ENCODE measurements at places on chromosomes 4 and X.

DNA sequence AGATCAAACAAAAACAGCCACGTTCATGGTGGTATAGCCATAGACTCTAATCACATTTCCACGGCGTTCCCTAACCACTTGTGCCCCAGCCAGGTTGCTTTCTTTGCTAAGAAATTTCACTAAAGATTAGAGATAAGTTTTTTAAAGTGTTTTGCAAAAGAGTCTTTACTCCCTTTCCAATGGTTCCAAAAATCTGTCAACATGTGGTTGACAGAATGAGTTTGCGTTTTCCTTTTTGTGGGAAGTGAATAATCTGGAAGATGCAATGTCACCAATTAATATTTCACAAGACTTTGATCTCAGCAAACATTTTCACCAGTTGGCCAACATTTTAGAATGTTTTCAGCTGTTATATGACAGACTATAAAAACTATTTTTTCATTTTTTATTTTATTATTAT is 35.3 kb downstream of the CXCL1 start:
- no peak for DNase-seq

DNA sequence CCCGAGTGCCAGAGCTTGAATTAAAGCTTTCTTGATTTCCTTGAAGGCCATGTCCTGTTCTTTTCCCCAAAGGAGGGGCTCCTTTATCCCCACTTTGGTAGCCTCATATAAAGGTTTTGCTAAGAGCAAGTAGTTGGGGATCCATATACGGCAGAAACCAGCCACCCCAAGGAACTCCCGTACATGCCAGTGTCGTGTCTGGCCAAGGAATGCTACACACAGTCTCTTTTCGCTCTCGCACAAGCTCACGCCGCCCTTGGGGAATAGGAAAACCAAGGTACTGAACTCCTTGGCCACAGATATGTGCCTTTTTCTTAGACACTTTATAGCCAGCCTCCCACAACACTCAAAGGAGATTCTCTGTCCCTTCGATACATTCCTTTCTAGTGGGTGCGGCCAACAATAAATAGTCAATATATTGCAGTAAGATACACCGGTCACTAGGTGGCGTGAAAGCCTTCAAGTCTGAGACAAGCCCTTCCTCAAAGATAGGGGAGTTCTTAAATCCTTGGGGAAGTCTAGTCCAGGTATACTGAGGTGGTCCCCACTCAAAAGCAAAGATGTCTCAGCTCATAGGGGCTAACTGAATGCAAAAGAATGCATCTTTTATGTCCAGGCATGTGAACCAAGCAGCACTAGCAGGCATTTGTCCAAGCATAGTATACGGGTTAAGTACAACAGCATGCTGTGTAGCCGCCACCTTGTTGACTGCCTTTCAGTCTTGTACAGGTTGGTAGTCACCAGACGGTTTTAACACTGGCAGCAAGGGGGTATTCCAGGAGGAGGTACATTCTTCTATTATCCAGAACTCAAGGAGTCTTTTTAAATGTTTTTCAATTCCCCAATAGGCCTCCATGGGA is 57.8 kb upstream of the XAGE1B start:
- no peak for DNase-seq

GRCh38 chr4:1291091-1291490 is 1.4 kb downstream of the MAEA start:
- no peak for DNase-seq

GRCh38 chr4:71941001-71941400 is 90.8 kb upstream of the NPFFR2 start:
- no peak for DNase-seq
